Activated CD4-positive, alpha-beta memory T cell treated with anti-CD3 and anti-CD28 coated beads, Interleukin-2, amount 10 ng/mL, durations not matched to agents 7 days and 5 days (primary cell): ENCODE measurements at places on chromosomes 1 and 21.

- DNase-seq: no peak
Measured at GRCh38 chr1:50447961-50448360, 24.7 kb upstream of the DMRTA2 start.

GRCh38 chr1:6033986-6034749 lies 11.5 kb upstream of the KCNAB2 start:
- peak; percentile 43 for DNase-seq

DNA sequence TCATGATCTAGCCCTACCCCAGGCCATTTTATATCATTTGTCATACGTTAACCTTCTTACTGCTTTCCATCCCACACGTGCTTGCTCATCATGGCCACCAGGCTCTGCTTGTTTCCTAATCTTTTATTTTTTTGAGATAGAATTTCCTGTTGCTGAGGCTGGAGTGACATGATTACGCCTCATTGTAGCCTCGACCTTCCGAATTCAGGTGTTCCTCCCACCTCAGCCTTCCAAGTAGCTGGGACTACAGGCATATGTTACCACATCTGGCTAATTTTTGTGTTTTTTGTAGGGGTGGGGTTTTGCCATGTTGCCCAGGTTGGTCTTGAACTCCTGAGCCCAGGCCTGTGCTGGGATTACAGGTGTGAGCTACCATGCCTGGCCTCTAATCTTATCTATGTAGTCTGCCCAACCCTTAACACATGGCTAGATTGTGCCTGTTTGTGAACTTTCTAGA lies 3.3 kb downstream of the UAP1 start:
- no peak for DNase-seq

DNA sequence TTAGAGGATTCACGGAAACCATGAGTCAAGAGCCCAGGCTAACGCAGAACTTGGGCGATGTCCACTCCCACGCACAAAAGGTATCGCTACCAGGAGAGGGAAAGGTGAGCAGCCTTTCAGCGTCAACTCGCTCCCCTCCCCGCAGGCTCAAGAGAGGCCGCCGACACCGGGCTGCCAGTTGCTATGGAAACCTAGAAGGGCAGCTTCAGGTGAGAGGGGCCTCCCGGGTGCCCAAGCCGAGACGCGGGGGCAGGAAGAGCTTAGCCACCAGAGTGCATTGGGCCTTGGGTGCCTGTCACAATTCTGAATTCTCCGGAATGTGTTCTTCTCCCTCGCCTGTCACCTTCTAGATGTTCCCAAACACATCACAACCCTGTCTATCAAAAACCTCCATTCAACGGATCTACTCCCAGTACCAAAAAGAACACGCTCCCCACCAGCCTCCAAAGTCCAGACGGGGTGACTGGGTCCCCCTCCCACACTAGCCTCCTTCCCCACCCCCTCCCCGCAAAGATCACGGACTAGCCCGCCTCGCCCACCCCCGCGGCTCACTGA lies 694 bp downstream of the MEAF6 start:
- peak; percentile 55 for DNase-seq

- DNase-seq: no peak
Measured at GRCh38 chr1:156431769-156432668, 63.0 kb downstream of the RHBG start.

GRCh38 chr1:68516066-68516465 lies 19.2 kb upstream of the DEPDC1 start:
- DNase-seq: no peak

DNA sequence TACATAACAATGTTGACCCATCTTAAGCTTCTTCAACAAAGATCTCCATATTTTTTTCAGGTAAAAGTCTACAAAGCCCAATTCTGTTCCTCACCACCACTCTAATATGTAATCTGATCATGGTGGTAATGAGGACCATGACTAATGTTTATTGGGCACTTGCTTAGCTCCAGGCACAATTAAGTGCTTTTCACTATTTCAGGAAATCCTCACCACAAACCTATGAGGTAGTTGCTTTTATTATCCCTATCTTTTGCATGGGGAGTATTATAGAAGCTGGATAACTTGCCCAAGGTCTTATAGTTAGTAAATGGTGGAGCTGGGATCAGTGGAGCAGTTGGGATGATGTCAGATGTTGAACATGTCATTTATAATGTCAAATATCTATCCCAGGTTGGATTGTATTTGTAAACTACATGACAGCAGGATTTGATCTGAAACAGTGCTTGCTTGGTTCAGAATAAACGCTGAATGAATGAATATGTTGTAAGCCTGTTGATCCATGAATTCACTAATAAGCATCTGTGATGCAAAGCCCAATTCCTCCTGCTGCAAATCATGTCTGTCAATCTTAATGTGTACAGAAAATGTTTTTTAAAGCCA lies 283.3 kb upstream of the ST6GALNAC5 start:
- no peak for DNase-seq

DNA sequence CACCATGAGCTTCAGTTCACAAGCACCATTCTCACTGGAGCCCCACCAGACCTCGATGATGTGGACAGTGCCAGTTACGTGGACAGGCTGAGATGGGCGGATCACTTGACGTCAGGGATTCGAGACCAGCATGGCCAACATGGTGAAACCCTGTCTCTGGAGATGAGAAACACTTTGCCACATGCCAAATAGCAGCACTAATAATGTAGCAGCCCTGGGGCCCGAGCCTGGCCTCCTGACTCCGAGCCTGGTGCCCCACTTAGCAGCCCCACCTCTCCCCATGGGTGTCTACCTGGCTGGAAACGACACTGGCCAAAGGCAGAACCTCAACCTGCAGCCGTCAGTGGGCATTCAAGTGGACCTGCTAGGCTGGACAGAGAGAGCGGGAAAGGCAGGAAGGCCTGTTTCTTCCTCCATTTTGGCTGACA lies 129.1 kb downstream of the TOMM20 start:
- DNase-seq: no peak

GRCh38 chr21:15442743-15443469 lies 286.9 kb upstream of the USP25 start:
- no peak for DNase-seq

- DNase-seq: no peak
Measured at GRCh38 chr1:6831366-6831765, 46.1 kb downstream of the CAMTA1 start.

DNA sequence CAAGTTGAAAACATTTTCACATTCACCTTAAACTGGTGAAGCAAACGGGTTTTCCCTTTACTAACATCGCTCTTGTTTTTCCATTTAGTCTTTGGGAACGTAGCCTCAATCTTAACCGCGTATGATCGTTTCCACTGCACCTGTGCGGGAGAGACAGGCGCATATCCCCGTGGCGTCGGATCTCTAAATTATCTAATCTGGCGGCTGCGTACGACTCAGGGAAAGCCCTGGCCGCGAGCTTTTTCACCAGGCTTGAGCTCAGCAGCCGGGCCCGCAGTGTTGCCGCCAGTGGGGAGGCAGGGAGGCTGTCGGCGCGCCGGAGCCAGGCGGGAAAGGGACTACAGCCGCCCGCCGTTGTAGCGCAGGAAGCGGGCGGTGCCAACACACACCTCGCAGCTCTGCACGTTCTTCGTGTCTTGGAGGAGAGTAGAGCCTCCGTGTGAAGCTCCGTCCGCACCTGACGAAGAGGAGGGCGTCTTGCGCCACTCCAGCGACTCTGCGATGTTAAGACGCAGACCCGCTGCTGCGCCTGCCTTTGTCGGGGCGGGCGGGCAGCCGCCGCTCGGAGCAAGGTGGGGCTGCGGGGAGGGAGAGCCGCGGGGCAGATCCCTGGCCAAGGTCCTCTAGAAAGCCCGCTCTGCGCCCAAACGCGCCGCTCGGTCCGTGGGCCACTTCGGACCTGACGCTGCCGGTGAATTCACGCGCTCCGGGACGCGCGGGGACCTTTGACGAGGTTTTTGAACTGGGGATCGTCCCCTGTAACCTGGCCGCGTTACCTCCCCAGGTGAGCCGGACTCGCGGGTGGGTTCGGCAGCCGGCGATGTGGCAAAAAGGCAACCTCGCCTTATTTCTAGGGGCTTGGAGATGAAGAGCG lies 18.5 kb upstream of the TBX15 start:
- DNase-seq: peak; percentile 9

DNA sequence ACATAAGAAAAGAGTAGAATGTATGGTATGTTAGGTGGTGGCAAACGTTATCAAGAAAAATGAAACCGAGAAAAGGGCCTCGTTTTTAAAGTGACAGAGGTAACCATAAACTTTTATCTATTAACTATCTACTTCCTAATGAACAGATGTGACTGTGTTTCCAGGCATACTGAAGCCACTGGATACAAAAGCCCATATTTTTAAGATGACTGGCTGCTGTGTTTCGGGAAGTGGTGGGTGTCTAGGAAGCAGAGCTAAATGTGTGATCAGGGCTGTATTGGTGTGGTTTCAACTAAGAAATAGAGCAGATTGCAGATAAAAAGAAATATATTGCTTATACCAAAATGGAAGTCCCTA lies 71.8 kb downstream of the CHRM3 start:
- no peak for DNase-seq

DNA sequence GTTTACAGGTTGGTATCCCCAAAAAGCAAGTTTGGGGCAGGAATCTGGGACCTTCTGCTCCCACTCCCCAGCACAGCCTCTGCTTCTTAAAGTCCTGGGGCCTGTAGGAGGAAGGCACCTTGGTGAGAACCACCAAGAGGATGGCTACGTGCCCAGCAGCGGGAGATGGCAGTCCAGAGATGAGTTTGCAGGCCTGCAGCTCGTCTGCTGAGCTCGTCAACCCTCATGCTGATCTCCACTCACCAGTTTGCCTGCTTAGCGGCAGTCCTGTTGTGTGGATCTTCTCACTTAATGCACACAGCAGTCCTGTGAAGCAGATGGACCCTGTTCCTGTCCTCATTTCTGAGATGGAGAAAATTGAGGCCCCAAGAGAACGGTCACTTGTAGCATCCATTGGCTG lies 160.5 kb downstream of the DYRK1A start:
- DNase-seq: no peak

GRCh38 chr1:55720261-55720660 lies 505.1 kb upstream of the USP24 start:
- DNase-seq: no peak

- peak; percentile 24 for DNase-seq
Measured at GRCh38 chr1:236063919-236064673, 794 bp downstream of the NID1 start.

DNA sequence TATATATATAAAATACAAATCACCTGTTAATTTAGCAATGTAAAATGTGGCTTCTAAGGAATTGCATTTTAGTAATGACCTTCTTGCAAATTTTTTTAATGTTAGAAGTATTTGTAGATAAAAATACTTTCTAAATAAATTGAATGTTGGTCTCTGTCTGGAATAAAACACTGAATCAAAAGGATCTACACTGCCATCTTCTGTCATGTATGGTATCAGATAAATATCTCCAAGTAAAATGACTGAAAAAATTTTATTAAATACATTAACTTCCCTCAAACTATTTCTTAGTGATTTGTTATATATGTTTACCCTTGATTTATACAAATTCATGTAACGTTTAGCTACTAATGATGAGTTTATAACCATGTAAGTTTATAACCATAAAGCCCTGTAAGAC lies 2029.3 kb downstream of the MRPL39 start:
- no peak for DNase-seq

- no peak for DNase-seq
Measured at GRCh38 chr1:188782220-188782841, 1695.3 kb downstream of the BRINP3 start.

DNA sequence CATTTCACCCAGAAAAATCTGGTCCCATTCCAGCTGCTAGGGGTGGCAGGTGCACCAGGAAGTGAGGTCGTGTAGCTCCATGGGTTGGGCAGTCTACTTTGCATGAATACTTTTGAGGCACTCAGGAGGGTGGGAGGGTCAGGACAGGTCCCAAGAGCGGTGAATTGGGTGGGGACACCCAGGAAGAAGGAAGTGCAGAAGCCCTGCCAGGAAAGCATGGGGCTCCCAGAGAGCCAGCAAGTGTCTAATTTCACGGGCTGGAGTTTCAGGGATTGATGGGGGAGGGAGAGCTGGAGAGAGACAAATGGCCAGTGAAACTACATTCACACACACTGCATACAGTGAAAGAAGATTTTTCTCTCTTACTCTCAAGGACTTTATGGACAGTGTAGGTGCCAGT lies 137.8 kb downstream of the GALNT2 start:
- no peak for DNase-seq

DNA sequence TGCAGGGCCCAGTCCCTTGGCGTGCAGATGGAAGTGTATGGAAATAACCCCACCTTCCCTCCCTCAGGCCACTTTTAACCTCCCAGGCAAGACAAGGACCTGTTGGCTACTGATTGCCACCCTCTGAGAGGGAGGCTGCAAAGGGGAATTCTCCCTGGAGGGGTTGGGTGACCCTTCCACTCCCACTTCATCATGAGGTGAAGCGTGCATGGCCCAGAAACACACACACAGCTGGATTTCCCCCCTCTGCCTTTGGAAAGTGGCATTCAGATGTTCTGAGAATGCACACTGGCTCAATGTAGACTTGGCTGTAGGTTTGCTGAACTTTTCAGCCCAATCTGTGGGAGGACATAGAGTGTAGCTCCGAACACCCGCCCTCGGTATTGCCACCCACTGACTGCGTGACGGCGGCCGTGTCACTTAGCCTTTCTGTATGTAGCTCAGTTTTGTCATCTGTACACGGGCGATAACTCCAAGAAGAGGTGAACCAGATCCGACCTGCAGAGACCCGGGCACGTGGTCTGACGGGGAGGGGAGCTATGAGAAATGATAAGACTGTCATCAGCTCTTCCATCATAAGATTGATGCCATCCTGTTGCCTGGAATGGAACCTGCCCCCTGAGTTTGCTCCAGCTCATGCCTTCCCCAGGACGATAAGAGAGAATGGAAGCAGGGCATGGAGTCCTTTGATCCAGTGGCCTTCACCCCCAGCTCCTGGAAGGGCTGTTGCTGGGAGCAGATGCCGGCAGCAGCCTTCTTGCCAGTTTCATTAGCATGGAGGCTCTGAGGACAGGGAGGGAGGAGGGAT lies 19.3 kb downstream of the MIIP start:
- DNase-seq: no peak

- no peak for DNase-seq
Measured at GRCh38 chr1:17874710-17875109, 119.6 kb downstream of the ACTL8 start.

DNA sequence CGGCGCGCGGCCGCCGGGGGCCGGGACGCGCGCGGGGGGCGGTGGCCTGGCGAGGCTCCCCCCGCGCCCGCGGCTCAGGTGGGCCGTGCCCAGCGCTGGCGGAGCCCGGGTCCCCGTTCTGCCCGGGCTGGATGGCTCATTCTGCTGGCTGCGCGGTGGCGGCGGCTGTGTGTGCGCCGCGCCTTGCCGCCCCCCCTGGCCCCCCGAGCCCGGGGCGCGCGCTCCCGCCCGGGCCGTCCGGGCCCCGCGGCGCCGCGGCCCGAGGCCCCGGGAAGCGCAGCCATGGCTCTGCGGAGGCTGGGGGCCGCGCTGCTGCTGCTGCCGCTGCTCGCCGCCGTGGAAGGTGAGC lies at the start of gene EPHB2:
Gene EPHB2, plus strand, starts transcription at position 139 of the 349 bp plus-strand sequence. Its CDS starts 144 bp downstream, at position 283.
- no peak for DNase-seq
